MG63 (cell line): ENCODE measurements at places on chromosomes 3 and 15. TPM values are rescaled to one million over a fixed set of nuclear protein-coding genes. Genes with fewer than 3 reads are reported as not detected.

DNA sequence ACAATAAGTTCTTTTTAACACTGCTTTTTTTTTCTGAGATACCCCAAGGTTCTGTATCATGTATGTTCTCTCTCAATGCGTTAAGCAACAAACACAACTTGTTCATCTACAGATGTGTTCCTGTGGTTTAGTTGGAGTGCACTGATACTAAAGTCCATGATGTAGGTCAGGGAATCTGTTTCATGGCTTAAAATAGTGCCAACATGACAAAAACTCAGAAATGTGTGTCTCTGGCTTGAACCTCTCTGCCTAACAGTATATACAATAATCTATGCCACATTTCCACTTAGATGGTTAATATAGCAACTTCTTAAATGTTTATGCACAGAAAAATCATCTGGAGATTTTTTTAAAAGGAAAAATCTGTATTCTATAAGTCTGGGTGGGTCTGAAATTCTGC, 51.1 kb downstream of the TM4SF18 start:
- no peak for DNase-seq

DNA sequence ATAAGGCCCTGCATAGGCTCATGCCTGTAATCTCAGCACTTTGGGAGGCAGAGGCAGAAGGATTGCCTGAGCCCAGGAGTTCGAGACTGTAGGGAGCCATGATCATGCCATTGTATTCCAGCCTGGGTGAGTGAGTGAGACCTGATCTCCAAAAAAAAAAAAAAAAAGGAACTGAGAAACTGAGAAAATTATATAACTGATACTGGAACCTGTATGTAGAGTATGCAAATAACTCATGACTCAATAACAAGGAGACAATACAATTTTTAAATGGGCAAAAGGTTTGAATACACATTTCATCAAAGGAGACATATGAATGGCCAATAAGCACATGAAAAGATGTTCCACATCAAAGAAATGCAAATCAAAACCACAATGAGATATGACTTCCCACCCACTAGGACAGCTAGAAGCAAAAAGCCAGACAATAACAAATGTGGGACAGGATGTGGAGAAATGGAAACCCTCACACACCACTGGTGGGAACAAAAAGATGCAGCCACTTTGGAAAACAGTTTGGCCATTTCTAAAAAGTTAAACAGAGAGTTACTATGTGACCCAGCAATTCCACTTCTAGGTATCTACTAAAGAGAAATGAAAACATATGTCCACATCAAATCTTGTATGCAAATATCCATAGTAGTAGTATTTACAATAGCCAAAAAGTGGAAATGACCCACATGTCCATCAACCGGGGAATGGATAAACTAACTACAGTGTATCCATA, 70.7 kb downstream of the IQSEC1 start:
- DNase-seq = no peak

- DNase-seq = no peak
Observed at GRCh38 chr15:88491158-88491557, 23.6 kb downstream of the MRPS11 start.

- no peak for DNase-seq
Observed at GRCh38 chr3:48591436-48591835, 3.7 kb downstream of the COL7A1 start.

DNA sequence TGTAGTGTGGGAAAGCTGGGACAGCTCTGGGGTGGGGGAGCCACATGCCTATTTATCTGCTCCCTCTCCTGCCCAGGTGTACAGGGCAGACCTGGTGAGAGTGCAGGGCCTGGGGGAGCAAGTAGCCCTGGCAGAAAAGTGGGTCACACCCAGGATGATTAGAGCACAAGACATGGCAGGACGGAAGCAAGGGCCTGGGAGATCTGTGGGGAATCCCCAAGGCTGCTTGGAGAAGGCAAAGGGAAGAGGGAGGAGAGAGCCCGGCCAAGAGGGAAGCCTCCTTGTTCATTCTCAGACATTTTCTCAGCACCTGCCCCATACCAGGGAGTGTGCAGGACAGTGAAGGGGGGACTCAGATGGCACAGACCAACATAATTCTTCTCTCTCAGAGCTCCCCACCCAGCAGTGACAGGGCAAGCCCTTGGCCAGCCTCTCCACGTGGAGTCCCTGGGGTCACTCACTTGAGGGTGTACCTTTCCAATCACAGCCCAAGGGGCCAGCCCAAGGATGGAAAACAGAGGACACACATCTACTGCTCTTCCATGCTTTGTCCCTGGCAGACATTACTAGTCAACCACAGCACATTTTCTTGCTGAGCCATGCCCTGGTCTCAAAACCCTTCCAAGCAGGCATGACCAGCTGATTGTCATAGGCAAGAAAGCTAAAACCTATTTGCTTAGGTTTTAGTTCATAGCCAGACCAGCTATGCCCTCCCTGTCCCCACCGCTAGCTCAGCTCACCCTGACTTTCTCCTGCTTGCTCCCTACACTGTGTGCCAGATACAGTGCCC, 4.9 kb upstream of the DUSP7 start:
- DNase-seq = no peak

Gene KBTBD12
- not detected in 2 replicates for total RNA-seq

Gene GPR15
- total RNA-seq = not detected in 2 replicates
